Stimulated activated CD4-positive, alpha-beta T cell treated with anti-CD3 and anti-CD28 coated beads, TNF-alpha, amount 100 ng/mL, for 4 hours (primary cell): ENCODE measurements at places on chromosomes 5 and 9.

DNA sequence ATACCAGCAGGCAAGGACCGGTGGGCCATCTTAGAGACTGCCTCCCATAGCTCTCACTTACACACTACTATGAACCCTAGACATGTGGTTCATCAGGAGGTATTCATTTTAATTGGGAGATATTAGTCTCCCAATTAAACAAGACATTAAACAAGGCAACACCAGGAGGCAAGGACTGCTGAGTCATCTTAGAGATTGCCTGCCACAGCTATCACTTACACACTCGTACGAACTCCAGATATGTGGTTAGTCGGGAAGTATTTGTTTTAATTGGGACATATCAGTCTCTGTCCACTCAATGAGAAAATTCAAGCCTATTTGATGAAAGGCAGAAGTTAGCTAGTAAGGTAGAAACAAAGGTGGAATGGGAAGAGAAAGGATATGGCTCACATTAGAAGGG, 343.9 kb downstream of the NFIB start:
- no peak for DNase-seq

DNA sequence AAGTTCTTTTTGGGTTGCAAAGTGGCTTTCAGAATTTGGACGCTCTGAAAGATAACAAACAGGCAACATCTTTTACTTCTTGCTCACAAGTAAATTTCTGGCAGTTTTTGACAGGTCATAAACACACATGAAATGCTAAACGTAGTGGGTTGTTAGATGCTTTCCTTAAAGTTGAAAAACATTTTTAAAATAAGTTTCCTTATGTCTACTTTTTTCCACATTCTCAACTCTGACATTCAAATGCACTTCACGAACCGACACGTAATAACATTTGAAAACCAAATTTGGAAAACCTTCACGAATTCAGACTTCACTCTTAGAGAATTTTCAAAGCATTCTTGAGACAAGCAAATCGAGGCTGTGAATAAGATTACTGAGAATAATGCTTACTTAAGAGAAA, 26.9 kb downstream of the MTX3 start:
- DNase-seq: no peak

DNA sequence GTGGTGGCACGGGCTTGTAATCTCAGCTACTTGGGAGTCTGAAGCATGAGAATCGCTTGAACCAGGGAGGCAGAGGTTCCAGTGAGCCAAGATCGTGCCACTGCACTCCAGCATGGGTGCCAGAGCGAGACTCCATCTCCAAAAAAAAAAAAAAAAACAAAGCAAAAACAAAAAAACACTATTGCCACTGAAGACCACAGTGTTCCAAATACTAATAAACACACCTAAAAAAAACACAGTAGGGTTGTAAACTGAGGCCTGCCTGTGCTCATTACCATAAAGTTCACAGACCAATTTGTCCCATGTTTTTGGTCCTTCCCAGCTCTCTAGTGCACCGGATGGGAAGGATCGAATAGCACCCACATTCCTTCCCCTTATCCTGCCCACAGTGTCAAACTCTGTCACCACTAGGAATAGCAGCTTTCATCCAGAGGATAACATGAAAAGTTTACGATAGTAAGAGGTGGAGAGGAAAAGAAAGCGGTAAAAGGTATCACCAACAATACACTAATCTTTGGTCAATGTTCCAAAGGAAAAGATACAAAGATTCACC, 49.2 kb downstream of the MYO10 start:
- no peak for DNase-seq

GRCh38 chr9:72200452-72200851, 51.2 kb downstream of the GDA start:
- no peak for DNase-seq

GRCh38 chr5:140043508-140043872, 391 bp upstream of the NRG2 start:
- DNase-seq: no peak

GRCh38 chr5:157312492-157312891, 46.6 kb downstream of the CYFIP2 start:
- no peak for DNase-seq

DNA sequence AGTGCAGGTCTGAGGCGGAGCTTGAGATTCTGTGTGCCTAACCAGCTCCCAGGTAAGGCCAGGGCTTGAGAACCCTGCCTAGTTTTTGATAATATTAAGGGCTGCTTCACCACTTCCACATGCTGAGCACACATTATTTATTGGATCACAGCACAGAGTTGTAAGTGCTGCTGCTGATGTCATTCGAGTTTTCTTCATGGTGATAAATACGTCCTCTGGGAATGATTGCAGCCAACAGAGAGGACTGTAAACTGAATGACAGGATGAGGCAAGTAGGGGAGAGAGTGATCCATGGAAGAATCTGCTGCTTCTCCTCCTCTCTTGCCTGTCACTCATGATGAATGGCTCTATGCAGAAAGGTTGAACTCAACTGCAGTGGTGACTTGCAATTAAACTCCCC, 77.9 kb upstream of the VPS13A start:
- no peak for DNase-seq

- no peak for DNase-seq
Measured at GRCh38 chr9:101977614-101978210, 239.3 kb upstream of the GRIN3A start.

DNA sequence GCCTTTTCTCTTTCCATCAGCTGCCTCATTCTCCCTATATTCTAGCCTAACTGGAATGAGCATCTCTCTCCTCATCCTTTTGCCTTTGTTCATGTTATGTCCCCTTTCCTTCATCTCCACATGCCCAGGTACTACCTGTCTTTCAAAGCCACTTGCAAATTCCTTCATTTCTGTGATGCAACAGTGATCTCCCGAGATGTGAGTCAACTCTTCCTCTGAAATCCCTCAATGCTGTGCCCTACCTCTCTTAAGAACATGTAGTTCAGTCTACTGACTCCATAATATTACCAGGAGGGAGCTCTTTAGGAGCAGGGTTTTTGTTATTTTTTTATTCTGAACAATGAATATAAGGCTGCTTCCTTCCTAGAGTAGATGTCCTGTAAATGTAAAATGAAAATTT, 91.6 kb downstream of the ZNF462 start:
- no peak for DNase-seq

- DNase-seq: no peak
Measured at GRCh38 chr9:97504381-97505216, 3.1 kb downstream of the TMOD1 start.

DNA sequence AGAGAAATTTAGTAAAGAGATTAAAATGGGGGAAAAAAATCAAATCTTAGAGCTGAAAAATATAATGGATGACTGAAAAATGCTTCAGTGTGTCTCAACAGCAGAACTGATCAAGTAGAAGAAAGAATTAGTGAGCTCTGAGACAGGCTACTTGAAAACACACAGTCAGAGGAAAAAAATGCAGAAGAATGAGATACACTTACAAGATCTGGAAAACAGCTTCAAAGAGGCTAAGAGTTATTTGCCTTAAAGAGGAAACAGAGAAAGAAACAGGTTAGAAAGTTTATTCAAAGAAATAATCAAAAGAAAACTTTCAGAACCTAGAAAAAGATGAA, 70.5 kb upstream of the OR2K2 start:
- no peak for DNase-seq

GRCh38 chr5:59317774-59318205, 575.7 kb downstream of the PDE4D start:
- no peak for DNase-seq

DNA sequence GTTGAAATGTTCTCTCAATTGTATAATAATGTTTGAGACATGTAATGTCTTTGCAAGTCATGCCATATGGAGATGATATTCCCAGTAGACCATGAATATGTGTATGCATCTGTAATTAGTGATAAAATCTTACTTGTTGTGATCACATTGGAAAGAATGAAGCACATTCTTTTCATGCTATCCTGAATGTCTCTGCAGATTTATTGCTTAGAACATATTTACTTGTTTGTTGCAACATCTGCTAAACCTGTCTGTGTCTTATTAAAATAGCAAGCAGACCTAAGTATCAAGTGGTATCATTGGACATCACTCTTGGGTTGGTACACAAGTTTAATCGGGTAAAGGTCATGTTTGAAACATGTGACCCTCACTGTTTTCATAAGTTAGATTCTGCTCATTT, 265.5 kb upstream of the CD180 start:
- no peak for DNase-seq

- no peak for DNase-seq
Measured at GRCh38 chr5:179251276-179251969, 93.8 kb downstream of the ADAMTS2 start.

DNA sequence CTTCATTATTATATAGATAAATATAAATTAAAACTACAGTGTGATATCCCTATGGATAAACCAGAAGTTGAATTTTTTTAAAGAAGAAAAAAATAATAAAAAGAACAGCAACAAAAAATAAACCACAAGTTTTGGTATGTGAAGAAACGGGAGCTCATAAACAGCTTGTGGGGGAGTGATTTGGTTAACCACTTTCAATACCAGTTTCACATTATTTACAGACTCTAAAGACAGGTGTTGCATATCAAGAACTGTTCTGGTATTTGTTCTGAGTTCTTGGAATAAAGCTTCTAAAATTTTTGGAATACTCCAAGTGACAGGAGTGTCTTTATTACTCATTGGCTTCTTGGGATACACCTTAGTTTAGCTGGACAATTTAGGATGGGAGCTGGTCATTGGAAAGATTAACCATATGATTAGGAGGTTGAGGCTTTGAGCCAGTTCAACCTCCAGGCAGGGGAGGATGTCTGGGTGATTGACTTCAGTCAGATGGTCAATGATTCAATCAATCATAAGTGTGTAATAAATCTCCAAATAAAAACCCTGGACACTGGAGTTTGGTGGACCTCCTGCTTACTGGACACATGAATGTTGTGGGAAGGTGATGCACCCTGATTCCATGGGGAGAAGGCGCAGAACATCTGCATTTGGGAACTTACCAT, 2223.1 kb upstream of the C9orf72 start:
- DNase-seq: no peak

GRCh38 chr5:81121836-81122630, 111.1 kb upstream of the CKMT2 start:
- DNase-seq: no peak

- no peak for DNase-seq
Measured at GRCh38 chr9:124312290-124313265, 54.8 kb downstream of the NEK6 start.

DNA sequence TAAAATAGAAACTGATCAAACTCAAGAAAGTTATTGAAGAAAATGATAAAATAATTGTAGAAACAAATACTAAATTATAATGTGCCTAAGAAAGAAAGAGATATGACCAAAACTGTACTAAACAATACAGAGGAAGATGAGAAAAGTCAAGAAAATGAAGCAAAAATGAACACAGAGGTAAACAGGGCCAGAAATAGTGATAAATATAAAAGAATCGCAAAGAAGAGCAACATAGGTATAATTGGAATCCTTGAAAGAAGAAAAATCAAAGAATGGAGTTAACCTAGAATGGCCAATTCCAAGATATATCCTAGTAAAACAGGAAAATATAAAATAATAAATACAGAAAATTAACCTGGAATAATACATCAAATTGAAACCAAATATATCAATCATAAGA, 69.6 kb downstream of the CSF2 start:
- no peak for DNase-seq

- no peak for DNase-seq
Measured at GRCh38 chr9:20722221-20722620, 38.2 kb downstream of the FOCAD start.

GRCh38 chr9:71910650-71911060, 338 bp downstream of the ABHD17B start:
- DNase-seq: no peak

DNA sequence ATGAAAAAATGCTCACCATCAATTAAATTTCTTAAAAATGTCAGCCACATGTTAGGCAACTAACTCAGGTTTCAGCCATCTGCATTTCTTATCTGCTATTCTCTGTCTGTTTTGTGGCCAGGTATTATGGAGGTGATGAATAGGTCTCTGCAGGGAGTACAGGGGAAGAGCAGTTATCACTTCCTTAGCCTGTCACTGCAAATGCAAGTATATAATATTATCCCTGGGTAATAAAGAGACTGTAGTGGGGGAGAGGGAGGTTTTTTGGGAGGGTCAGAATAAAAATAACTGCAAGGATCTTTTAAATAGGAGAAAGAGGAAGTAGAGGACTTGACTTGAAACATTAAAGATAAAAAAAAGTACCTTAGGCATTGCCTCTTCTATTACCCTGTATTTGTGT, 49.6 kb upstream of the PTGER4 start:
- no peak for DNase-seq

GRCh38 chr9:135711881-135712280, 9.9 kb downstream of the KCNT1 start:
- no peak for DNase-seq

DNA sequence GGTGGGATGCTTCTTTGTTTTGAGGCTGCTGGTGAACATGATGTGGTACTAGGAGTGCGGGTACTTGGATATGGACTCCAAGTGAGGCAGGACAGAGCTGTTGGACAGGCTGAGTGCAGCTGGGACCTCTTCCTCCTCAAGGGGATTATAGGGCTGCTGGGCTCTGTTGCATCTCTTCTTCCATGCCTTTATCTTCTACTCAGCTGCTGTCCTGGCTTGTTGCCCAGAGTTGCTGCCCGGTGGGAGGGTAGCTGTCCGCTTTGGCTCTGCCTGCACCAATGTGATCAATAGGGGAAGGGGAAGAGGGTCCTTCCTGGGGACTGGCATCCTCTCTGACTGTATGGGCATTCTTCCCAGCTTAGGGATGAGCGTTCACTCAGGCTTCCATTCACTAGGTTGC, 1217.9 kb upstream of the ACO1 start:
- no peak for DNase-seq

DNA sequence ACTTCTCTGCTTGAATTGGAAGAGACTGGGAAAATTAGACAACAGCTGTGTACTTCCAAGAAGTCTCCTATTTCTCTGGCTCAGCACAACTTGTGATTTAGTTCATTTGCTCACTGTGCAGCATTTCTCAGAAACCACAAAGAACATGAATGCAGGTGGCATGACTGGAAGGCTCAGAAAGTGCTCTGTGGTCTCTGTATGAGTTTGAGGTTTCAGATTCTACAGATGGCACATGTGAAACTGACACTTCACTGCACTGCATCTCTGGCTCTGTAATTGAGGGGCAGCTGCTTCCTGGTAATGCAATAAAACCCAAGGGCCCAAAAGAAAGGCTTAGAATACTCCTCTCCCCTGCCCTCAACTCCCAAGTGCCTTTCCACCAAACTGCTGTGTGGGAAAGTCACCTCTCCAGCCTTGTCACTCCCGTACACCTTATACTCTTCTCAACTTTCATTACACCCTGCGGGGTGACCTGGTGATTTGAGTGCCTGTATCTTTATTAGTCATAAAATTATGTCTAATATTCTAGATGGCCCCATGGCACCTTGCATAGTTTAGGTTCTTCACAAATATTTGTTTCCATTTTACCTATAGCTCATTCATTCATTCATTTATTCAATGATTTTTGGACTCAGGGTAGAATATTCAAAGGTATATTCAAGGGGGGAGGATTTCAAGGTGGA, 82.5 kb downstream of the ESM1 start:
- no peak for DNase-seq
